ENCODE measurements at places on chromosomes 1 and 21. TPM values are rescaled to one million over a fixed set of nuclear protein-coding genes. Genes with fewer than 3 reads are reported as not detected.
A peak's percentile ranks its signal among the peaks of the same experiment; 100 is the strongest.

- no peak for DNase-seq
Observed at GRCh38 chr1:47755101-47755990, 241.8 kb downstream of the TRABD2B start.

DNA sequence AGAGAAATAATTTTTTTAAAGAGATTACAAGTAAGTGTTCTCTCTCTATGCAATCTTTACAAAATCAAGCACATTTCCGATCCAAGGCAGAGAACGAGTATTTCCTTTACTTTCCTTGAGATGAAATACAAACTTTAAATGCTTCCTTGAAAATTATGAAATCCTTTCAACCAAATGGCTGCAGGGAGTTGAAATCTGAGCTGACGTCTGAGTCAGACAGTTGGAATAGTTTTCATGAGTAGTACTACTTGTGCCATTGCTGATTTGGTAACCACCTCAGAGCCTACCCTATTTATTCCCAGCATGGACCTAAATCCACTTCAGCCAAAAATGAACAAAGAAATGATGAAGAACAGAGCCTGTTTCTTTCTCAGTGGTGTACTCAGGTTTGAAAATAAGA lies 183.6 kb downstream of the GIPC2 start:
- peak; percentile 88 for DNase-seq

- no peak for DNase-seq
Observed at GRCh38 chr1:82258887-82259286, 458.2 kb downstream of the ADGRL2 start.

GRCh38 chr1:172325531-172325930 lies 95.0 kb upstream of the C1orf105 start:
- DNase-seq, result peak; percentile 39

DNA sequence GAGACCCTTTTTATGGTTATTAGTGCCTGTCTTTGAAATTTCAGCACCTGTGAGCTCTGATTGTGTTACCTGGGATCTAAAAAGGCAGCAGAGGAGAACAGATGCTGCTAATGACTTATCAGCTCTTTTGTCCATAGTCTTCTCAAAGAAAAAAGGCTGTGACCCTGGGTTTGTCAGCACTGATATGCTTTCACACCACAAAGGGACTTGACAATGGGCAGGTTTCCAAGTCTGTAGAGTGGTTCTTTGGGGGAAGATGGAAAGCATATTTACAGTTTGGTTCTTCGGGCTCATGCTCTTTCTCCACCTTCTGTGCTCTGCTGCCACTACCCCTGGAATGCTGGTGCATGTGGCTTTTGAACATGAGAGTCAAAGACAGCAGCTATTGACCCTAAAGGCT lies 32.0 kb downstream of the DNAJC6 start:
- DNase-seq, result no peak

CD84 gene
- total RNA-seq, result not detected

VHLL gene
- 0.32 TPM for total RNA-seq
